Cortex of kidney (tissue), 1 donor: ENCODE measurements at places on chromosomes 4 and X.

GRCh38 chr4:14259936-14260335 lies 632.4 kb upstream of the BOD1L1 start:
- no peak for DNase-seq

GRCh38 chr4:159117564-159117963 lies 14.7 kb downstream of the RAPGEF2 start:
- DNase-seq, result no peak

GRCh38 chr4:144894573-144894972 lies 203.4 kb downstream of the ANAPC10 start:
- DNase-seq, result no peak

GRCh38 chr4:97531351-97531750 lies 611.9 kb downstream of the STPG2 start:
- DNase-seq, result no peak

GRCh38 chrX:39619182-39620009 lies 478.4 kb downstream of the BCOR start:
- DNase-seq, result no peak

GRCh38 chr4:174120446-174121295 lies 162.8 kb downstream of the FBXO8 start:
- no peak for DNase-seq

GRCh38 chrX:112669824-112670223 lies 9.9 kb downstream of the LHFPL1 start:
- no peak for DNase-seq

GRCh38 chr4:102780476-102781144 lies 19.8 kb upstream of the MANBA start:
- DNase-seq, result no peak

DNA sequence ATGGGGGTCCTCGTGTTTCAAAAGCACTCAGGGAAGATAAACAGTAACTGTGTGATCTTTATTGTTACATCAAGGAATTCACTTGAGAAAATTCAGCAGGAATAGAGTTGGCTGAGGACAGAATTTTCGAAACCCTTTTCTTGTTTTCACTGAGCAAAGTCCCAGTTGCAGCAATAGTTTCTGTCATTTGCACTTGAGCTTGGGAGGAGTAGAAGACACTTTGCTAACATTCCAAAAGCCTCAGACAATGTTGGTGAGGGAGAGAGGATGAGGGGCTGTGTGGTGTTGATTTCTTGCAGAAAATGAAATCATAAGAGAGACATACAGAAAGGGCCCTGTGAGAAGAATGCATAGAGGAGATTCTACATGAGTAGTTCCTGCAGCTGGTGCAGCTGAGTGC lies 151.9 kb upstream of the DIPK2B start:
- no peak for DNase-seq

DNA sequence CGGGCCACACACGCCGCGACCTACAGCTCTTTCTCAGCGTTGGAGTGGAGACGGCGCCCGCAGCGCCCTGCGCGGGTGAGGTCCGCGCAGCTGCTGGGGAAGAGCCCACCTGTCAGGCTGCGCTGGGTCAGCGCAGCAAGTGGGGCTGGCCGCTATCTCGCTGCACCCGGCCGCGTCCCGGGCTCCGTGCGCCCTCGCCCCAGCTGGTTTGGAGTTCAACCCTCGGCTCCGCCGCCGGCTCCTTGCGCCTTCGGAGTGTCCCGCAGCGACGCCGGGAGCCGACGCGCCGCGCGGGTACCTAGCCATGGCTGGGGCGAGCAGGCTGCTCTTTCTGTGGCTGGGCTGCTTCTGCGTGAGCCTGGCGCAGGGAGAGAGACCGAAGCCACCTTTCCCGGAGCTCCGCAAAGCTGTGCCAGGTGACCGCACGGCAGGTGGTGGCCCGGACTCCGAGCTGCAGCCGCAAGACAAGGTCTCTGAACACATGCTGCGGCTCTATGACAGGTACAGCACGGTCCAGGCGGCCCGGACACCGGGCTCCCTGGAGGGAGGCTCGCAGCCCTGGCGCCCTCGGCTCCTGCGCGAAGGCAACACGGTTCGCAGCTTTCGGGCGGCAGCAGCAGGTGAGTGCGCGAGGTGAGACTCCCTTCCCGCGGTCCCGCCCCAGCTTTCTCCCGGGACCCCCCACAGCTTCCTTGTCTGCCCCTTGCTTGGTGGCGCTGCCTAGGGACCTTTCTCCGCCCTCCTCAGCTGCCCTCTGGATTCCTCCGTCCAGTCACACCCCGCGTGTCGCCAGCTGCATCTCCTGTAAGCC lies 678 bp downstream of the BMP3 start:
- no peak for DNase-seq
